Upper lobe of left lung (tissue), 6 donors: ENCODE measurements at places on chromosomes 2 and 18. TPM values are rescaled to one million over a fixed set of nuclear protein-coding genes. Genes with fewer than 3 reads are reported as not detected.

The M1AP gene
- not detected for total RNA-seq

The FTCDNL1 gene
- 4.1 TPM for total RNA-seq

The NCOA1 gene
- 38.3 TPM for total RNA-seq

The SLC4A5 gene
- 4.1 TPM for total RNA-seq

The FOXI3 gene
- not detected for total RNA-seq

The MYO7B gene
- 4.2 TPM for total RNA-seq

The MRPL19 gene
- 23.4 TPM for total RNA-seq

The KCNG2 gene
- 1.1 TPM for total RNA-seq

The MRPL33 gene
- total RNA-seq, result 54.5 TPM

The NT5C1B gene
- total RNA-seq, result not detected

GRCh38 chr18:32530947-32531651 lies 60.4 kb upstream of the GAREM1 start:
- no peak for DNase-seq

GRCh38 chr2:168039881-168040280 lies 207.5 kb downstream of the STK39 start:
- no peak for DNase-seq

DNA sequence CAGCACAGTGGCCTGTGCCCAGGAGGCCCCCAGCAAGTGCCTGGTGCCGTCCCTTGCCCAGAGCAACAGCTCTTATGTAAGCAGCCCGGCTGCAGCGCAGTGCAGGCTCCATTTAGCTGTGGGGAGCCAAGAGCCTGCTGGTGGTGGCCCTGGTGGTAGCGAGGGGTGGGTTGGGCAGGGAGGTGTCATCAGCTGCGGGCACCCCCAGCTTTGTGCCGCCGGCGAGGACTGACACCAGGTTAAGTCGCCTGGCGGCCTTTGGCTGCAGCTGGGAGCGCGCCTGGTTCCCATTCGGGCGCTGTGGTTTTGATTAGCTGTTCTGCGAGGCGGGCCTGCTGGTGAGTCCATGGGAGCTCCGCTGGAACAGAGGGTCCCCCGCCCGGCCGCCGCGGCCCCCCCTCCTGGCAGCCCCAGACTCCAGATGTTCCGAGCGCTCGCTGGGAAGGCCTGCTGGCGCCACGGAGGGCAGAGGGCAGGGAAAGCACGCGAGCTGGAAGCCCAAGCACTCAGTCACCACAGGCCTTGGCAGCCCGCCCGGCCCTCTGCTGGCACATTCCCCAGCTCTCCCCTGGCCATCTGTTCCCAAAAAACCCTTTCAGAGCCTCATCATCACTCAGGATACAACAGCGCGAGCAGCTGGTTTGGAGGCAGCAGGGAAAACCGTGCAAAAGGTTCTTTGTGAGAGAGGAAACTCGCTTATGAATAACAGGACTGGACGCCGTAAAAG lies 18.4 kb downstream of the ATOH8 start:
- peak; percentile 95 for DNase-seq

DNA sequence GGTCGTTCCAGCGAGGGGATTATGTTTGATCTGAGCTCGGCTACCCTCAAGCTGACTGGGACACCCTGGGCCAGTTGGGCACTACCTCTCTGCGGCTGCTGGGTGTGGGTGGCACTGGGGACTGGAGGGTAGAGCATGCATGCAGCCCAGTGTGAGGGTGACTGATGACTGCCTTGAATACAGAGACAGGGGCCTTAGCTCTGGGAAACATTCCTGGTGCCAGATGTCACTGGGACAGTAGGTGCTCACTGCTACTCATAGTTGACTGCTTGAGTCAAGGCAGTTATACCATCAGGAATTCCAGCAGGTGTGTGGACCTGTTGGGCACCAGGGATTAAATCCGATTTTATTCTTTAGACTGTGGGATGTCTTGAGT lies 33.6 kb upstream of the ATP6V1B1 start:
- DNase-seq, result no peak

DNA sequence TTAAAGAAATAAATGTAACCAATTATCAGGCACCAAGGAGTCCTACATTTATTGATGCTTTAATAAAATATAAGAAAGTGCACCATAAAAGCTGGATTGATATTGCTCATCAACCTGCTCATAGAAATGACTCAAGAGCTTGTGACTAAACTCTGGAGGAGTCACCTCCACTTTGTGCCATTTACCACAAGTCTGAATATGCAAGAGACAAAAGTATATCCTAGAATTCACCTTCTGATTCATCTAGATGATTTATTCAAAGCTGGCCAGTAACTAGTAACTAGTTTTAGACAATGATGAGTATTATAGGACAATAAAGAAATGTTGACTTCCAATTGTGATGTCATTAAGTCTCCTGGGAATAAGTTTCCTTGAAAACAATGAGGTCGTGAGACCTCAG lies 146.0 kb upstream of the SOX11 start:
- no peak for DNase-seq

DNA sequence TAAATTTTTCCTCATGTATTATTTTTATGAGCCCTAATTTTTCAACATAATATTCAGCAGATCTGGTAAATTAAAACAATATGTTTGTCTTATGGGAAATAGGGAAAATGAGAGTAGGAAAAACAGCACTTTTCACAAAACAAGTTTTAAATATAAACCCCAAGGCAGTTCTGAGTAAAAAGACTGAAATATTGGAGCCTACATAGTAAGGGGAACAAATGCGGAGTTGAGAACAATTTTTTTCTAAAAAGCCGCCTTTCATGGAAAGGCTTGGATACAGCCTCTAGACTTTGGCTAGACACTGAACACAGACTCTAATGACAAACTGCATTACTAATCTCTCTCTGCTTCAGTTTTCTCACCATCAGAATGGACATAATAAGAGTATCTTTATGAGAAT lies 174.1 kb downstream of the NOL4 start:
- DNase-seq, result no peak

DNA sequence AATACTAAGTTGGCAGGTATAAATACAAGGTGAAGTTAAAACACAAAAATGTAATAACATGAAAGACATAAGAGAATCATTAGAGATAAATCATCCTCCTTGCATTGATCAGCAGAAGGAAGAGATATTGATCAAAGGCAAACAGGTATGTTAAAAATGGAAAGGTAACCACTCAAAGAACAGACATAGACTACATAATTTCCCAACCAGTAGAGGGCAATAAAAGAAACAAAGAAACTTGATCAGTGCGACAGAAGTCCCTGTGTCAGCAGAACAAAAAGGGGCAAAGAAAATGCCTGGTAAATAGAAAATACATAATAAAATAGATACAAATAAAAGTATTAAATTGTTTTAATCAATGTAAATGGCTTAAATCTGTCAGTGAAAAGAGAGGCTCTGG lies 53.6 kb downstream of the FAM228A start:
- DNase-seq, result no peak

DNA sequence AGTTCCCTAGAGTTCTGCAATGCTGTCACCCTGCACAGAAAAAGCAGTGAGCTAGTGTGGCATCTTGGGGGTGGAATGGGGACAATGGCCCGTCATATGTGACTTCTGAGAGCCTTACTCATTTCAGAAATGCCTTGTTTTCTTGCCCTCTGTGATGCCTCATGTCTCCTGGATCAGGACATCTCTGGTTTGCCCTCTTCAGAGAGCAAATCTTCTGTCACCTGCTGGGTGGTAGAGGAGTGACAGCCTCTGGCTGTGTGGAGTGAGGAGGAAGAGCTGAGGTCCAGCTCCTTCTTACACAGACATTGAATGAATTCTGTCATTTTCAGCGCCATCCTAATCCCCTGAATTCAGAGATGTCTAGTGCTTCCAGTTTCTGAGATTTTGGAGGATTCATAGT lies 55.6 kb upstream of the PHLPP1 start:
- DNase-seq, result no peak

GRCh38 chr2:65620026-65620425 lies 187.6 kb upstream of the SPRED2 start:
- DNase-seq, result no peak

DNA sequence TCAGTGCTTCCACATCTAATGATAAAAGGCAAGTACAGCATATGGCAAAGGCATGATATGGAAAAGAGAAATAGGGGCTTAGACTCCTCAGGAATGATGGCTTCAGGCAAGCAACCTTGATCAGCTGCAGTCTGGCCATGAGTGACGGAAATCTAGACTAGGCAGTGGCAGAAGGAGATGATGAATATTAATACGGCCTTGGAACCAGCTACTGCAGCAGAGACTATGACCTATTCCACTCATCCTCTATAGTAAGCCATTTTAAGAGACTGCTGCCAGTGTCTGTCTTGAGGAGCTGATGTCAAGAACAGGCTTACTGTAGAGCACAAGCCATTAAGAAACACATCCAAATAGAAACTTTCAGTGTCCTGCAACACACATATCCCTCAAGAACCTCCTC lies 23.7 kb downstream of the ASXL2 start:
- DNase-seq, result no peak

GRCh38 chr2:63012541-63012940 lies 38.1 kb upstream of the OTX1 start:
- no peak for DNase-seq

- no peak for DNase-seq
Observed at GRCh38 chr2:105404736-105405135, 5.9 kb upstream of the FHL2 start.

DNA sequence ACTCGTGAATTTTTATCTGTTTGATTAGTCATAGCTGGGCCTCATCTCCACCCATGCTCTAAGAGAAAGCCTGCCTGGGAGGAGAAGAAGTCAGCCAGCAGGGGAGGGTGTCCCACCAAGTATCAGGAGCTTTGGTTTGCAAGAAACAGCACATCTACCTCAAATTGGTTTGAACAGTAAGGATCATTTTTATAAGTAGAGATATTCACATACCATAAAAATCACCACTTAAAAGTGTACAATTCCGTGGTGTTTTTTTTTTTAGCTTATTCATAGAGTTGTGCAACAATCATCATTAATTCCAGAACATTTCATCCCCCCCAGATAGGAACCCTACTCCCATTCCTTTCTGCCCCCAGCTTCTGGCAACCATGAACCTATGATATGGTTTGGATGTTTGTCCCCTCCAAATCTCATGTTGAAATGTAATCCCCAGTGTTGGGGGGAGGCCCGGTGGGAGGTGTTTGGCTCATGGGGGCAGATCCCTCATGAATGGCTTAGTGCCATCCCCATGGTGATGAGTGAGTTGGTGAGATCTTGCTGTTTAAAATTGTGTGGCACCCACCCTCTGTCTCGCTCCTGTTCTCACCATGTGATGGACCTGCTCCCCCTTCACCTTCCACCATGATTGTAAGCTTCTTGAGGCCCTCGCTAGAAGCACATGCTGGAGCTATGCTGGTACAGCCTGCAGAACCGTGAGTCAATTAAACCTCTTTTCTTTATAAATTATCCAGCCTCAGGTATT lies 36.2 kb upstream of the HS6ST1 start:
- DNase-seq, result no peak

GRCh38 chr2:9095690-9096089 lies 92.2 kb upstream of the MBOAT2 start:
- DNase-seq, result peak; percentile 87

DNA sequence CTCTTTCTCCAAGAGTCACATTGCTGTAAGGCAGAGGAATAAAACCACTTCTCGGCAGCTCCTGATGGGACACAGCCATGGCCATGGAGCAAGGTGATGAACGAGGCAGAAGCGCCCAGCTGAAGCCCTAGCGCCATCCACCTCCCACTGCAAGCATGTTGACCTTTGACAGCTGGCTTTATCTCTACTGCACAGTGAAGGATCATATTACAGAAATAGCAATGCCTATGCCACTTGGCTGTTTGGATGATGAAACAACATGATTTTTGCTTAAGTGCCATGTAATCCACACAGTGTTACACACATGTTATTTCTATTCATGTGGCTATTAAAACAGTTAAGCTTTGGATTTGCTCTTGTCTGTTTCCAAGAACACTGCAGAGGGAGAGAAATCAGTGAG lies 167.7 kb downstream of the VAPA start:
- no peak for DNase-seq
